ENCODE measurements at places on chromosomes 3 and 15.

GRCh38 chr15:87707071-87707470 lies 549.5 kb downstream of the NTRK3 start:
- no peaks in the 10 kb centered on the region for H3K4me1 ChIP-seq
- H3K27ac ChIP-seq, result no peak overlapping the region
- H3K27me3 ChIP-seq, result no peaks in the 10 kb centered on the region
- H3K4me3 ChIP-seq, result no peak overlapping the region
- no peaks in the 10 kb centered on the region for H3K36me3 ChIP-seq
- DNase-seq, result no peak

- H3K36me3 ChIP-seq, result no peaks in the 10 kb centered on the region
- no peak overlapping the region for H3K4me3 ChIP-seq
- no peaks in the 10 kb centered on the region for H3K27me3 ChIP-seq
Measured at GRCh38 chr3:7877312-7877711, 624.3 kb upstream of the LMCD1 start.

DNA sequence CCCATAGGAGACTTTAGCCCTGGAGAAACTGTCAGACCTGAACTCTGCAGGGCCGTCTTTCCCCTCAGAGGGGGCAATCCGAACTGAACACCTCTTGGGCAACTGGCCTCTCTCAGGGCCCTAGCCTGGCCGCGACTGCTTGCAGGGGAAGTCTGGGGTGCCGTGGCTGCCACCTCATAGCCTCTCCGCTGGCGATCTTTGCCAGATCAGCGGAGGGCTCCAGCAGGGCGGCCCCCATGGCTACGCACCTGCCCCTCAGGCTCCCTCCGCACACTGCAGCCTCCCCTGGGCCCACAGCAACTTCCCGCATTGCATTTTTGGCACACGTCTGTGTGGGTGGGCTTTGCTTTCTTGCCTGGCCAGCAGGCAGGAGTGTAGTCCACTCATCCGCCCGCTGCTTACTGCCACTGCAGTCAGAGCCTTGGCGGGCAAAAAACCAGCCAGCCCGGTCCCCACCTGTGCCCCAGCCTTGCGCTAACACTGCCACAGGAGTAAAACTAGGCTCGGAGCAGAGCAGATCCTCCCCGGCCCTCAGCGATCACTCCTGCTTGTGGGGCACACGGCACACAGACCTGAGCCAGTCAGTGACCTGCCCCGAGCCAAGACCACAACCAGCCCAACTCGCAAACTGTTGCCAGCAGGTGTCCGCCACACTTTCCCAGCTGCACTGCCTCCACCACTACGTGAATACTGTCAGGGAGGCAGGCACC lies 266.8 kb upstream of the CBLB start:
- no peaks in the 10 kb centered on the region for H3K36me3 ChIP-seq
- H3K4me3 ChIP-seq, result no peak overlapping the region
- DNase-seq, result no peak
- no peak overlapping the region for H3K27ac ChIP-seq
- H3K4me1 ChIP-seq, result peaks cover 11% of the 10 kb centered on the region
- no peaks in the 10 kb centered on the region for H3K27me3 ChIP-seq

GRCh38 chr3:26091626-26092025 lies 301.7 kb downstream of the OXSM start:
- no peaks in the 10 kb centered on the region for H3K27me3 ChIP-seq
- H3K4me3 ChIP-seq, result no peak overlapping the region
- H3K36me3 ChIP-seq, result no peaks in the 10 kb centered on the region
- DNase-seq, result no peak

GRCh38 chr3:80051602-80051962 lies 283.8 kb upstream of the ROBO1 start:
- H3K4me3 ChIP-seq, result no peak overlapping the region
- H3K4me1 ChIP-seq, result no peaks in the 10 kb centered on the region
- no peaks in the 10 kb centered on the region for H3K36me3 ChIP-seq
- H3K27ac ChIP-seq, result no peak overlapping the region
- no peaks in the 10 kb centered on the region for H3K27me3 ChIP-seq

- H3K4me1 ChIP-seq, result no peaks in the 10 kb centered on the region
- DNase-seq, result no peak
- no peak overlapping the region for H3K4me3 ChIP-seq
- no peak overlapping the region for H3K27ac ChIP-seq
- no peaks in the 10 kb centered on the region for H3K27me3 ChIP-seq
Measured at GRCh38 chr3:10423171-10423882, 82.1 kb downstream of the ATP2B2 start.

GRCh38 chr3:5059782-5060181 lies 62.3 kb upstream of the ARL8B start:
- no peaks in the 10 kb centered on the region for H3K27me3 ChIP-seq
- no peak overlapping the region for H3K4me3 ChIP-seq
- peaks cover 8% of the 10 kb centered on the region for H3K4me1 ChIP-seq
- H3K27ac ChIP-seq, result no peak overlapping the region
- H3K36me3 ChIP-seq, result no peaks in the 10 kb centered on the region

- H3K4me3 ChIP-seq, result no peak overlapping the region
- no peak for DNase-seq
- no peak overlapping the region for H3K27ac ChIP-seq
- H3K4me1 ChIP-seq, result no peaks in the 10 kb centered on the region
Measured at GRCh38 chr15:86063356-86064095, 16.1 kb upstream of the AGBL1 start.

DNA sequence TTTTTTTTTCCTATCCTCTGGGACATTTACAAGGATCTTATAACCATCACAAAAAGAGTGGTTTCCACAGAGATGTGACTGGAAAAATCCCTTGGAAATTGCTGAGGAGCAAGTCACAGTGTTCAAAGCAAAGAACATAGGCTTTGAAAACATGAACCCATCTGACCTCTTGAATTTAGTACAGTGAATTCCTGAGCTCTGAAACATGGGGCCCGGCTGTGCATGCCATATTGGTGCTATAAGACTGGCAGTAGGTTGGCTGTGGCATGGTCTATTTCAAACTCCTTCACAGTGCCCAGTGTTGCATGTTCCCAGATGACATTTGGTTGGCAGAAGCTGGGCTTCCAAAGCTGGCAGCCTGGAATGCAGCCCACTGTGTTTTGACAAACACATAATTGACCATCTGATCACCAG lies 202.2 kb downstream of the TIGIT start:
- DNase-seq, result no peak
- H3K27ac ChIP-seq, result peak overlapping the region; percentile 55
- no peaks in the 10 kb centered on the region for H3K27me3 ChIP-seq

- H3K36me3 ChIP-seq, result no peaks in the 10 kb centered on the region
- H3K4me1 ChIP-seq, result peaks cover 28% of the 10 kb centered on the region
- H3K27me3 ChIP-seq, result no peaks in the 10 kb centered on the region
- DNase-seq, result no peak
- no peak overlapping the region for H3K4me3 ChIP-seq
Measured at GRCh38 chr3:57961828-57962447, 46.3 kb upstream of the FLNB start.

DNA sequence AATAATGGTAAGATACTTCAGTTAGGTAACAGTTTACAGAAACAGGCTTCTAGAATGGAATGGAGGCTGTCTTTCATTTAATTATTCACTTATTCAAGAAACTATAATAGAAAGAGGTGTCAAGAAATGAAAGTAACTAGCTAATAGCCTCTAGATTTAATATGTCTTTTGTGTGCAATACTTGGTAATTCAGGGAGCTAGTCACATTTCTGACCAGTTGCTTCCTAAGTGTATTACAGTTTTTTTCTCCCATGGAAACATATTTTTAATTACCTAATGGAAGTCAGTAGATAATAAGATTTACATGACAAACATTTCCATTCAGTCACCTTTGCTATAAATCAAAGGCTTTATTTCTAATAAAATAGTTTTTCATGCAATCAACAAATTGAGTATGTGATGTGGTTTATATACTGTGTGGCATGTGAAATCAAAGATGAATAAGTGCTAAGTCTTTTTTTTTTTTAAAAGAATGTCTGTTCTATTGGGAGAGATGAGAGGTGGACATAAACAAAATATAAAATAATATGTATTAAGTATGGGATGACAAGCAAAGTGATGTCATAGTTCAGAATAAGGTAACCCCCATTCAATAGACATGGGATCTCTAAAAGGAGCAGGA lies 985.7 kb downstream of the SQOR start:
- no peak overlapping the region for H3K4me3 ChIP-seq
- no peak overlapping the region for H3K27ac ChIP-seq
- no peaks in the 10 kb centered on the region for H3K36me3 ChIP-seq
- no peak for DNase-seq

DNA sequence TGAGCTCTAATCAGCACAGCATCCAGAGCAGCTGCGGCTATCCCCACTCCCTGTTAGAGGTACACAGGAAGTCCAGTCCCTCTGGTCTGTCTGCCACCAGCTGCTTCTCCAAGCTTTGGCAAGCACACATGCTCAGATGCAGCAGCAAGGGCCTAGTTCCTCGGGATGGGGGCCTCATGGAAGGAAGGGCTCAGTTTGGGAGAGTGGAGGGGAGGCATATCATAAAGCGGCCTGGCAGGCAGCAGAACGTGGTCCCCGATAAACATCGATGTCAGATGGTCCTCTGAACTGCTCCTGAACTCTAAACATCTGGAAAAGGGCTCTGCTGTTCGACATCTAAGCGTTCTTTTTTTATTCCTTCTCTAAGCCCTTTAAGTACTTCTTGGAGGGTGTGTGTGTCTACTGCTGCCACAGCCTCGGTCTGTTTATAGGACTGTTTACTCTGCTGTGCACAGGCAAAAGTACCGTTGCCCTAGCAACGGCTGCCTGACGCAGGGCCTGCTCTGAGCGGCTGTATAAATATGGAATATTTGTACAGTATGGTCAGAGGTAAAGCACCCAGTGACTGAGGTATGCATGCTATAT lies 74.6 kb downstream of the PRICKLE2 start:
- H3K4me3 ChIP-seq, result no peak overlapping the region
- peaks cover 27% of the 10 kb centered on the region for H3K4me1 ChIP-seq
- H3K36me3 ChIP-seq, result peaks cover 18% of the 10 kb centered on the region

DNA sequence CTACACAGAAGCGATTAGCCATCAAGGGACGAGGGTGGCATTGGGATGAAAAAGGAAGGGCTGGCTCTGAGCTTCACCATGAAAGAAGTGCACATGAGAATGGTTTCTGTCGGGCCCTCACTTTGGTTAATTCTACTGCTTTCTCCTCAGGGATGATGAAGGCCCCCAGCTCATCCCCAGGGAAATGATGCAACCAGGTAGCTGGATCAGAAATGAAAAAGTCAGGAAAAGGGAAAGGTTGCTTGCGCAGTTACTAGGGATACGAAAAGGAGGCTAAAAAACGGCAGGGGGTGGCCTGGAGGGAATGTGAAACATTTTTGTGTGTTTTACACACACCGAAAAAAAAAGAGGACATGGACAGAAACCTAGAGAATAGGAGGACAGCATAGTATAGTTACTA lies 1.4 kb upstream of the SLC27A2 start:
- no peaks in the 10 kb centered on the region for H3K36me3 ChIP-seq
- H3K27me3 ChIP-seq, result no peaks in the 10 kb centered on the region
- H3K27ac ChIP-seq, result no peak overlapping the region
- no peaks in the 10 kb centered on the region for H3K4me1 ChIP-seq
- DNase-seq, result no peak

- H3K27ac ChIP-seq, result no peak overlapping the region
- no peaks in the 10 kb centered on the region for H3K4me1 ChIP-seq
- DNase-seq, result no peak
- no peaks in the 10 kb centered on the region for H3K36me3 ChIP-seq
- H3K4me3 ChIP-seq, result no peak overlapping the region
- H3K27me3 ChIP-seq, result no peaks in the 10 kb centered on the region
Measured at GRCh38 chr3:86828751-86829150, 162.2 kb downstream of the VGLL3 start.

DNA sequence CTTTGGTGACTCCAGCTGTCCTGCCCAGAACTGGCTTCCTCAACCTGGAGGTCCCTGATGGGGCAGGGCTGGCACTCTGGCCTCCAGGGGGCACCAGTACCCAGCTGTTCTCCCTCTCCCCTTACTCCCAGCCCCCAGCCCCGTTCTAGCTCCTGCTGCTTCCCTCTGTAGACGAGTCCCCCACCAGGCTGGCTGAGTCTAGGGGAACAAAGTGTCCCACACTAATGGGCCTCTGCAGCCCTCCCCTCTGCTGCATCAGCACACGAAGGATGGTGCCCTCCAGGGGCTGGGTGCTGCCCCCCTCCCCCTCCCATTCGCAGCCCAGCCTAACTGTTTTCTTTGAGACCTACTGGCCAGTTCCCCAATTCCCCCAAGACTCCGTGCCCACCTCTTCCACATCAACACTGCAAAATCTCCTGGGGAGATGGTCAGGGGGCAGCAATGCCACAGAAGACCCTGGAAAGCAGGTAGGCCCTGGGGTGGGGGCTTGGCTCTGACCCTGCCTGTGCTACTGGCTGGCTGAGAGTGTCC lies 4.2 kb downstream of the RHCG start:
- H3K27me3 ChIP-seq, result no peaks in the 10 kb centered on the region
- no peak overlapping the region for H3K4me3 ChIP-seq
- H3K4me1 ChIP-seq, result peaks cover 8% of the 10 kb centered on the region
- DNase-seq, result no peak
- no peak overlapping the region for H3K27ac ChIP-seq

- no peak overlapping the region for H3K4me3 ChIP-seq
- no peaks in the 10 kb centered on the region for H3K27me3 ChIP-seq
- DNase-seq, result no peak
Measured at GRCh38 chr3:63500196-63500595, 152.3 kb upstream of the SNTN start.

DNA sequence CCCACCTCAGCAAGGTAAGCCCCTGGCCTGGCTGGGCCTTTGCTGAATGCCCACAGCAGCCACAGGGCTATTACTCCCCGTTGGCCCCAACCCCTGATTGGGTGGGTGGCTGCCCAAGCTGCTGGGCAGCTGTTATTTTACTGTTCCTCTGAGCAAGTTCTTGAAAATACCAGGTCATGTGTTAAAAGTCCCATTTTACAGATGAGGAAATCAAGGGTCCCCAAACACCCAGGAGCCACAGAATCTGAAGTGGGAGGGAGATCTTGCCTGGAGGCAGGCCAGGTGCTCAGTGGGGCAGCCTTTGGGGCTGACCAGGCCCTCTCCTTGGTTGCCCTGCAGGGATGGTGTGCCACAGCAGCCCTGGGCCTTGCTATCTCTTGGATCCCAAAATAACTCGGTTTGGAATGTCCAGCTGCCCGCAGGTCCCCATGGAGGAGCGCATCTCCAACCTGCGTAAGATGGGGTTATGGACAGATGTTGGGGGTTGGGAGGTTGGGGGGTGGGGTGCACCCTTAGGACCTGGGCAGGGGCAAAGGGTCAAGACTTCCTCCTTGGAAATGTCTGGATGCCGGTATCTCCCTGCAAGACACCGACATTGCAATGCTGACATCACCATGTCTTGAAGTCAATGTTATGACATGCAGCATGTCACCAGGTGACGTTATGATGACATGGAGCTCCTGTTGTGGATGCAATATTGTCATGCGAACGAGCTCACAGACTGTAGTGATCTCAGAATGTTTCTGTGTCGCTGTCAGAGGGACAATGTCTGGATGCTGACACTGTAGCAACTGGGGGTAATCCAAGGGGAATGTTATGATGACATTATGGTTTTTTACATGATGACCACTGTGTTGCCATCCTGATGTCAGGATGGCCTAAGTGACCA lies 13.3 kb upstream of the CSPG4 start:
- H3K27me3 ChIP-seq, result no peaks in the 10 kb centered on the region
- no peak overlapping the region for H3K4me3 ChIP-seq
- H3K4me1 ChIP-seq, result peaks cover 14% of the 10 kb centered on the region
- DNase-seq, result no peak
- no peak overlapping the region for H3K27ac ChIP-seq
- no peaks in the 10 kb centered on the region for H3K36me3 ChIP-seq

GRCh38 chr15:50261981-50262380 lies 3.5 kb downstream of the HDC start:
- no peaks in the 10 kb centered on the region for H3K36me3 ChIP-seq
- H3K4me1 ChIP-seq, result no peaks in the 10 kb centered on the region
- no peak overlapping the region for H3K27ac ChIP-seq
- no peaks in the 10 kb centered on the region for H3K27me3 ChIP-seq
- DNase-seq, result no peak

Data from thoracic aorta (tissue), 2 donors.